Activated CD4-positive, alpha-beta T cell treated with anti-CD3 and anti-CD28 coated beads, Interleukin-2, amount 10 ng/mL, durations not matched to agents 24 days and 14 days (primary cell): ENCODE measurements at places on chromosomes 16 and 17. TPM values are rescaled to one million over a fixed set of nuclear protein-coding genes. Genes with fewer than 3 reads are reported as not detected.

DNA sequence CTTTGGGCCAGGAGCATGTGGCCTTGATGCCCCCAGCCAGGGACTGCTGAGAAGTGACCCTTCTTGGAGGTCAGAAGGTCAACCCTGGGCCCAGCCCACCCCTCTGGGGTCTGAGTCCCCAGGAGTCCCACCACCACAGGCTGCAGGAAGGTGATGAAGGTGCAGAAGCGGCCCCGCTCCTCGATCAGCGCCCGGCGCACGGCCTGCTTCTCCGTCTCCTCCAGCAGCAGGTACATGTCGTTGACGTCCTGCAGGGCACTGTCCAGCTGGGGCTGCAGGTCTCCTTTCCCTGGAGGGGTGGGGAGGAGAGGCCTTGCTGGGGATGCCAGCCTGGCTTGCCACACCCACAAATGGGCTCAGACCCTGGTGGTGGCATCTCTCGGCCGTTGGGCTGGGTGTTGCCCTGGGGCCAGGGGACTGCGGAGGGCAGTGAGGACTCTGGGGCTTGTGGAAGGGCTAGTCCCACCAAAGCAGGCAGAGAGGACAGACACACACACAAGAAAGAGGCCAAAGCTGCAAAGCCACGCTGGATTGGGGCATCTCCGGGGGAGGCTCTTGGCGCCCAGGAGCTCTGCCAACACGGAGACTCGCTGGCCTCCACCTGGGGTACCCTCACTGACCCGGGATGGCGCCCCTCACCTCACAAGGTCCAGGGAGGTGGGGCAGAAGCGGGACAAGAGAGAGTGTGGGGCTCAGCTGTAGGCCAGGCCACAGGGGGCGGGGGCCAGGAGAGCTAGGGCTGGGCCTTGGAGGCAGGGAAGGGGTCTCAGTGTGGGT lies 7.5 kb downstream of the MTSS2 start:
- H3K36me3 ChIP-seq: no peaks in the 10 kb centered on the region
- no peak overlapping the region for H3K27ac ChIP-seq
- peaks cover 5% of the 10 kb centered on the region for H3K27me3 ChIP-seq
- H3K4me3 ChIP-seq: no peak overlapping the region
- peaks cover 2% of the 10 kb centered on the region for H3K4me1 ChIP-seq

GRCh38 chr17:82226809-82227628 lies 1.8 kb upstream of the SLC16A3 start:
- peak; percentile 58 for DNase-seq
- H3K27me3 ChIP-seq: no peaks in the 10 kb centered on the region
- H3K36me3 ChIP-seq: peaks cover 5% of the 10 kb centered on the region
- peak overlapping the region; percentile 50 for H3K4me3 ChIP-seq

DNA sequence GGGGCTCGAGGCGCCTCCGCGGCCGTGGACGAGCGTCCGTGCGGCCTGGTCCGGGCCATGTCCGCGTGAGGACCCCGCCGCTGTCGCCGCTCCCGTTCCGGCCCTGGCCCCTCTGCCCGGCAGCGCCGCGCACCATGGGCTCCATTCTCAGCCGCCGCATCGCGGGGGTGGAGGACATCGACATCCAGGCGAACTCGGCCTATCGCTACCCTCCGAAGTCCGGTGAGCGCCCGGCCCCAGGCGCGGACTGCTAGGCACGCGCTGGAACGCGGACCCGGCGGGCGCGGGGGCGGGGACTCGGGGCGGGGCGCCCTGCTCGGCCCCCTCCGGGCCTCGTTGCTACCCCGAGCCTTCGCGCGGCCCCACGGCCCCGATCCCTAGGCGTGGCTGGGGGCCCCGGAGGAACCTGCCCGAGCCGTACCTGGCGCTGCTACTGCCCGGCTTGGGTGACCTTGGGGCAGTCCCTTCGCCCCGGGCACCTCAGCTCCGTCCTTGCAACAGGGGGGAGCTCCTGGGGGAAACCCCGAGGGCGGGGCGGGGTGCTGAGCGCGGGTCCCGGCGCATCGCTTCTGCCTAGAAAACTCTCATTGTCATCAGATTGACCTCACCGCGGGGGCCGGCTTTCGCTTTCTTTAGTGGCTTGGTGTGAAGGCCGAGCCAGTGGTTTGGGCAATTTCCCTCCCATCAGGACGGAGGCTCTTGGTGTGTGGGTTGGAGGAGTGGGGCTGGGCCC lies 367 bp downstream of the MGRN1 start:
- H3K27me3 ChIP-seq: no peaks in the 10 kb centered on the region
- H3K4me3 ChIP-seq: peak overlapping the region; percentile 98
- H3K4me1 ChIP-seq: peaks cover 34% of the 10 kb centered on the region
- peak; percentile 93 for DNase-seq
- peak overlapping the region; percentile 90 for H3K27ac ChIP-seq

GRCh38 chr16:19933740-19934139 lies 49.1 kb upstream of the GPRC5B start:
- H3K4me1 ChIP-seq: no peaks in the 10 kb centered on the region
- no peak overlapping the region for H3K4me3 ChIP-seq
- no peaks in the 10 kb centered on the region for H3K27me3 ChIP-seq
- H3K36me3 ChIP-seq: no peaks in the 10 kb centered on the region

- peaks cover 22% of the 10 kb centered on the region for H3K4me1 ChIP-seq
- H3K27ac ChIP-seq: no peak overlapping the region
- H3K4me3 ChIP-seq: no peak overlapping the region
- no peaks in the 10 kb centered on the region for H3K27me3 ChIP-seq
Measured at GRCh38 chr17:17934806-17935205, 37.4 kb downstream of the TOM1L2 start.

DNA sequence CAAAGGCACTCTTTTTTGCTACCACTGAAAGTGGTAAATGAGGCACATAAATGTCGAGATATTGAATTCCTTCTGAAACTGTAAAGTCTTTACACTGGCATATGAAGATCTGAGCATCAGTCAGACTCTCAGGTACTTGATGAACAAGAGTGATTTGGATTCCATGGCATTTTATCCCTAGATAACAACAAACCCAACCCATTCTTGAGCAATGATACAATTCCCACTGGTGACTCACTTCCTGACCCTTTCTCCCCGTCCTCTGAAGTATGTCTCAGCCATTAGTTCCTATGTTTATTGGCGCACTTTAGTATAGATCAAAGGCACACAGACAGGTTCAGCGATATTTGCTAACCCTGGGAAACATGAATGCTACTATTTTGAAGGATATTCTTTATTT lies 147.0 kb upstream of the RBFOX1 start:
- H3K4me1 ChIP-seq: no peaks in the 10 kb centered on the region
- DNase-seq: no peak
- H3K27ac ChIP-seq: no peak overlapping the region
- no peak overlapping the region for H3K4me3 ChIP-seq

Gene TBX4
- total RNA-seq: not detected in 2 replicates

Gene CA5A
- total RNA-seq: not detected in 2 replicates

Gene AIPL1
- not detected in 2 replicates for total RNA-seq
